ENCODE measurements at places on chromosomes 3 and 15. TPM values are rescaled to one million over a fixed set of nuclear protein-coding genes. Genes with fewer than 3 reads are reported as not detected.
A peak's percentile ranks its signal among the peaks of the same experiment; 100 is the strongest.

PLXND1 gene
- 1.0 TPM for total RNA-seq

ALPK3 gene
- total RNA-seq = 0.26 TPM

CCR3 gene
- total RNA-seq = not detected

- DNase-seq = no peak
Measured at GRCh38 chr15:74290645-74291044, 54.5 kb downstream of the CCDC33 start.

- no peak for DNase-seq
Measured at GRCh38 chr3:123388042-123388441, 60.8 kb downstream of the ADCY5 start.

- no peak for DNase-seq
Measured at GRCh38 chr3:51735950-51736349, 29.1 kb downstream of the GRM2 start.

GRCh38 chr3:111033470-111034050, 38.1 kb upstream of the NECTIN3 start:
- peak; percentile 88 for DNase-seq

GRCh38 chr15:40872791-40873693, 992 bp downstream of the RHOV start:
- DNase-seq = no peak

GRCh38 chr3:49025005-49025792, 3.3 kb downstream of the NDUFAF3 start:
- DNase-seq = no peak

- no peak for DNase-seq
Measured at GRCh38 chr3:3646934-3647333, 152.3 kb upstream of the LRRN1 start.

- DNase-seq = peak; percentile 87
Measured at GRCh38 chr3:70973558-70973957, 610.0 kb downstream of the FOXP1 start.

DNA sequence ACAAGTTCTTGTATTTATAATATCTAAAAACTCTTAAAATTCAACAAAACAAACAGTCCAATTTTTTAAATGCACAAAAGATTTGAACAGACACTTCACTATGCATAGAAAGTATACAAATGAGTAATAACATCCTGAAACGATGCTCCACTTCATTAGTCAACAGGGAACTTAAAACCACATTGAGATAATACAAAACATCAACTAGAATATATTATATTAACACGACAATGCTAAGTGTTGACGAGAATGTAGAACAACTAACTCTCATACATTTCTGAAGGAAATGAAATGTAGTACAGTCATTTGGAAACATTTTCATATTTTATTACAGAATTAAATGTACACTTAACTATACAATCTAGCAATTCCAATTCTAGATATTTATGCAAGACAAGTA, 93.4 kb downstream of the IGSF11 start:
- DNase-seq = no peak

DNA sequence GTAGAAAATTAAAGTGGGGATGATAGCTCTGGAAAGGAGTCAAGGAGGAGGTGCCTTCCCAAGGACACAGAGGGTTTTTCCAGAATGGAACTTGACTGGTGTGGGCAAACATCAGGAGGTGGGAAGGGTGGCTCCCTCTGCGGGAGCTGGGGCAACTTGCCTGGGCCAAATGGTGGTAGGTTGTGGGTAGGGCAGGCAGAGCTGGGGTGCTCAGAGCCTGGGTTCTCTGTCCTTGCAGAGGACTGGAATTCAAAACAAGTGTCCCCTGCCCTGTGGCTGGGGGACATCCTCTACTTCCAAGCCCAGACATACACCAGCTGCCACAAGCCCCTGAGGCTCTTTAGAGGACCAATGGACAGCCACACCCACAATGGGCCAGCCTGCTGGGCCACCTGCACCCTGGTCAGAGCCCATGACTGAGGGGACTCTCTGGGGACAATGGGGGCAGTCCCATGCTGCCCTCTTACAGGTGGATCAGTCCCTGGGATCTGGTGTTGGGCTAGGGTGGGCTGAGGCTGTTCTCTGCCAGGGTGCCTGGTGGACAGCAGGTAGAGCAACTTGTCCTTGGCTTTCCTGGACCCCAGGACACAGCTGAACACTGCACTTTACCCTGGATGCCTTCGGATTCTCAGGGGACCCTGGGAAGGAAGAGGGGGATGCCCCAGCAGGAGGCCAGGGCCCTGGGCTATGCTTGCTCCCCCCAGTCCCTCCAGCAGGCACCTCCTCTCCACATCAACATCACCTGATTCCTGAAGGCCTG, 38.6 kb upstream of the CSPG4 start:
- DNase-seq = no peak

Data from bronchial epithelial cell (primary cell).